ENCODE measurements at places on chromosomes 2 and 18.

GRCh38 chr2:30942419-30942818 lies 135.2 kb upstream of the CAPN13 start:
- no peak for DNase-seq

DNA sequence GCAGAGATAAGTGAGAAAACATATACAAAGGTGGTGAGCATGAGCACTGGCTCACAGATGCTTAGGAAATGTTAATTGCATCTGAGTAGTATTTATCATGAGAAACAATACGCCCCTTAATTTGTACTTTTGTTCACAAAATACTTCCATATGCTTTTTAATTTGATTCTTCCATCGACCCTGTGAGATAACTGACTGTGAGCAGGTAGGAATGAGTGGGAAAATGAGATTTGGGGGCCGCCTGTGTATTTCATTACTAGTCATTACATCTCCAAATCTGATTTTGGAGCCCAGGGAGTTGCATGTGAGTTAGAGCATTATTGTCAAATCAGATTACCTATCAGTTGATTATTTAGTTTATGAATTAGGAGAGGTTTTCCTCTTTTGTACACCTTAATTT lies 36.7 kb upstream of the NPC1 start:
- no peak for DNase-seq

GRCh38 chr2:226208726-226209125 lies 590.9 kb downstream of the IRS1 start:
- DNase-seq, result no peak

DNA sequence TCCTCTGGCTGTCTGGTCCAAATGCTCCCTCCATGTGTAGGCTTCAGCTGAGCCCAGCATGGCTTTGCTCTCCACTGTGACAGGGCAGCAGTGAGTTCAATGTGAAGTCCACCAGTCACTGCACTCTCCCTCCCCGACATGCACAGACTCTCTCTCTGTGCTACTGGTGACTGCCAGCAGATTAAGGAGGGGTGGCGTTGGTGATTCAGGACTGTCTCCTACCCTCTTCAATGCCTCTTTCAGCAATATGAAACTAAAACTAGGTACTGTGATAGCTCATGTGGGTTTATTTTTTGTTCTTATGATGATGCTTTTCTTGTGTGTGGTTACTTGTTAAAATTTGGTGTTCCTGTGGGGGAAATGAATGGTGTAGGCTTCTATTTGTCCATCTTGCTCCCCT lies 201.0 kb upstream of the RBMS1 start:
- no peak for DNase-seq

- DNase-seq, result no peak
Observed at GRCh38 chr2:241422350-241422749, 66.3 kb downstream of the FARP2 start.

- DNase-seq, result no peak
Observed at GRCh38 chr2:36482576-36483214, 115.3 kb downstream of the FEZ2 start.

DNA sequence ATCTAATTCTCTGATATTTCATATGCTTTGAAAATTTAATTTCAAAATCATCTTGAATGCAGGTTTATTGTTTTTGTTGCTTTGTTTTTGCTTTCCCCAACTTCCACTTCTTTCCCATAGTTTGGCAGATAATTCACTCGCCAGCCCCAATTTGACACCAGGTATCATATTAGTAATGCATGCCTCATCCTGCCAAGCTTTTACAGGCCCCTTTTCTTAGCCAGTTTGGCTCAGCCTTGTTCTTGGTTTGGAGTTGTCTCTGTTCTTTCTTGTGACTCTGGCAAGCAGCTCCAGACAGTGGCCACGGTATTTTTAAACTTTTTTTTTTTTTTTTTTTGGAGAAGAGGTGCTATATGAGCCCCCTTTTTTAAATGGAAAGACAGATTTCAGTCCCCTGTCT lies 65.3 kb downstream of the PMS1 start:
- DNase-seq, result no peak

- DNase-seq, result no peak
Observed at GRCh38 chr2:175843625-175844024, 158.4 kb downstream of the LNPK start.

DNA sequence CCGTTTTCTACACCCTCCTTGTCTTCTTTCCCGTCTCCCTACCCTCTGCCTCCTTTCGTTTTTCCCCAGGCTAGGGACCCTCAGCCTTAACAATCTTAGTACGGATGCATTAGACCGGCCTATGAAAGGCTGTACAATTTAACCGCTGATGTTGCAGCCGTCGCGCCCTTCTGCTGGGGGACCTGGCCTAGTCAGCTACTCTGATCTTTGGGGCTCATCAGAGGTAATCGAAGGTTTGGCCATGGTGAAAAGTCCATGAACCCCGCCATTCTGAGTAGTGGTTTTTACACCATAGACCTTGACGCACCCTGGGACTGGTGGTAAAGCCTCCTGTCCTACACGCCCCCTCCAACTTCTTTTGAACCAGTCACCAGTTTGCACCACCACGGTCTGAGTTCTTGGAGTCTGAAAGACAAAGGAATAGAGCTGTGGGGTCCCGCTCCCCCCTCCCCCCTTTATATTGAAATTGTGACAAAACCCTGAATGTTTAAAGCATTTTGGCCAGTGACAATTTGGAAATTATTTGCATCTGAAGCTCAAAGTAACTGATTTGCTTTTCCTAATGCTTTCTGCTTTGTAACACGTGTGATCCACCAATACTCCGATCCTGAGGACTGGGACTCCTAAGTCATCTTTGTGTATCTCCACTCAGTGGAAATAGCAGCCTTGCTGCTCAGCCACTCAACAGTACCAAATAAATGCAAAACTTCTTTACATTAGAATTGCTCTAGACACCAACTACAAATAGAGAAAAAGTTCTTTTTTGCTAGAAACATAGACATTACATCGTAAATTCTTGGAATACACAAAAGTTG lies 642 bp upstream of the SRSF7 start:
- no peak for DNase-seq

GRCh38 chr2:75098856-75099255 lies 100.5 kb downstream of the TACR1 start:
- no peak for DNase-seq

- no peak for DNase-seq
Observed at GRCh38 chr18:12786669-12787068, 83.8 kb downstream of the PSMG2 start.

- DNase-seq, result no peak
Observed at GRCh38 chr2:118913131-118913802, 28.7 kb upstream of the MARCO start.

DNA sequence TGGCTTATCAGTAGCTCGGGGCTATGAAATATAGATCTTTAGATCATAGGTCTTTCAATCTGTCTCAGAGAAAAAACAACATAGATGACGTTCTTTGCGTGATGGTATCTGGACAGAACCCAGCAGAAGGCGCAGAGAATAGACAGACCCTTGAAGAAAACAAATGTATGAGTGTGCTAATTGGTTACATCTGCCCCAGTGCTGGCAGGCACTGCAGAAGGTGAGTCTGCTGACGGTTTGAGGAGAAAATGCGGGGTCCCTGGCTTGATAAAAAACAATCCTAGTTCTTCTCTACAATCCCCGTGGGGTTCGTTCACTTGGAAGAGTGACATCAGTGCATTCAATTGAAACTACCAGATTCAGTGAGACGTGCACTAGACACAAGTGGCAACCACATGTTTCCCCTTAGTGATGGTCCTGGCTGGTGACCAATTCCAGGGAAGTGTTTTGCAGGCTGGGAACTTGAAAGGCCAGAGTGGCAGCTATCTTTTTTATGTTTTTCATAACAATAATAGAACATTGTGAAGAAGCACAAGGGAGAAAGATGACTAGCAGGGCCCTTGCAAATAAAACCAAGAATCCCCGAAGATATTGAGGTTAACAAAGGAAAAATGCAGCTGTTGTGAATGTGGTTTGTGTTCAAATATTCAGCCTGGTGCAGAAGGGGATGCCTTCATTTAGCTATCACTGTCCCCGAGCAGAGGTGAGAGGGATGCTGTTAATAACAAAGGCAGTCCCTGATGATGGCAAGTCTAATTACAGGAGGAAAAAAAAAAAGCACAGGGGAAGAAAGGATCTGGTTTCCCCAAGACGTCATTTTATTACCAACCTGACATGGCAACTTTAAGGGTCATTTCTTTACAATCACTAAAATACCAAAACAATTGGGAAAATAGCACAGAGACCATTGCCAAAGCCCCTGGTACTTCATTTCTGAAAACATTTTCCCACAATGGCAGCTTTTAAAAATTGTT lies 337.6 kb upstream of the FIGN start:
- DNase-seq, result no peak
